OCI-LY7 (cell line): ENCODE measurements at places on chromosomes 1 and 21.

GRCh38 chr1:15621975-15622374 is 4.7 kb downstream of the DDI2 start:
- no peak for DNase-seq

GRCh38 chr1:118990513-118991152 is 2.5 kb upstream of the TBX15 start:
- DNase-seq = no peak

DNA sequence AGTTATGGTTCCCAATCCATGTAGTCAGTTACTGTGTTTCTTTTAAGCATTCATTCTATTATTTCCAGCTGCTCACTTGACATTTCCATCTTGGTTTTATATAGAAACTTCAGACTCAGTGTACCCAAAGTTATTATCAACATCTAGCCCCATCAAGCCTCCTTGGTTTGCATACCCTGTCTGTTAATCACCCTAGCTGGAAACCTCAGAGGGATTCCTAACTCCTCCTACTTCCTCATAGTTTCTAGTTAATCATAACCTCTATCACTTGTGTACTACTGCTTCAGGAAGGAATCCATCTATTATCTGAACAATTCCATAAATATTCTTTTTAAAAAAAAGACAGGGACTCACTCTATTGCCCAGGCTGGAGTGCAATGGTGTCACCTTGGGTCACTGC is 293.3 kb downstream of the SDCCAG8 start:
- no peak for DNase-seq

DNA sequence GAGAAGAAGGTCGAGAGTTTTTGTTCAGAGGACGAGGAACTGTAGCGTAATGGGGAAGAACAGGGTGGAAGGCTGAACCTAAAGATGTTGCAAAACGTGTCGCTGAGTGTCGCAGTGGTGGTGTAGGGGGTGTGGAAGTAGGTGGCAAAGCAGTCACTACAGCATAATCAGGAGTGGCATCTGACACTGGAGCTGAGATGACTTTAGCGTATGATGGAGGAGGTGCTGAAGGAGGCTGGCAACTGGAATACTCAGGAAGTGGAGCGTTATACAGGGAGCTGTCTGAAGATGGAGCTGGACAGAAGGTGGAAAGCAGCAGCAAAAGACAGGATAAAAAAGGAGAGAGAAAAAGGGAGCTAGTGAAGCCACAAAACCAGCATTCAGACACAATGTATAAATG is 89.9 kb upstream of the LBR start:
- DNase-seq = no peak

- DNase-seq = no peak
Measured at GRCh38 chr1:244672946-244673682, 20.2 kb downstream of the DESI2 start.

DNA sequence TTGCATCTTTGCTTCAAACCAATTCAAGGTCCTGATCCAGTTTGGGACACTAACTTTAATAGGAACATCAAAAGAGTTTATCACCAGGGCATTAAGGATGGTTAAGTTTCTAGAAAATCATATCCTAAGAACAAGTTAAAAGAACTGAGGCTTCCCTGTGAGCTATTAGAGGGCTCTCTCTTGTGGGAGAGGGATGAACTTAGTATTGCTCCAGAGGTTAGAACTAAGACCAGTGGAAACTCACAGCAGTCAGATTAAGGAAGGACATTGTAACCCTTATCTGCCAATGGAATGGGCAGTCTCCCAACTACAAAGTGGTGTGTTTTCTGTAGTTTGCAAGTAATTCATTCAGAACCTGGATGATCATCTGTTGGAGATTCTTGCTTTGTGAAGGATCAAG is 36.8 kb downstream of the UBE2U start:
- no peak for DNase-seq

GRCh38 chr1:69283516-69283915 is 284.2 kb upstream of the LRRC7 start:
- DNase-seq = no peak
